ENCODE measurements at places on chromosomes 7 and 10. TPM values are rescaled to one million over a fixed set of nuclear protein-coding genes. Genes with fewer than 3 reads are reported as not detected.

PLEKHS1 gene
- not detected for total RNA-seq

DNA sequence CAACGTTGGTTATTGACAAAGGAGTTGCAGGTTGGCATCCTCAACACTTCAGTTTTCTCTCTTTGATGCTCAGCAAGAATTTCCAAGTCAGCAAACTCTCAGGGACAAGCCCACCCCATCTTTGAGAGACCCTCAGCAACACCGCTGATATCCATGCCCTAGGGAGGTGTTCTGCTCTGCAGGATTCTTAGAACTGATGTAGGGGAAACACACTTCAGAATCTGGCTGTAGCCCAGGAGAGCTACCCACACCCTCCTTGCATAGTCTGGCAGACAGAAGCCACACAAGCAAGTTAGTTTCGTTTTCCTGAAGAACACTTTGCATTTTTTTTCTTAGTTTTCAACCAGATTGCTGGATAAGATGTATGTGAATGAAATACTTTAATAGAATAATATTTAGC, 822 bp downstream of the SAMD9L start:
- H3K27me3 ChIP-seq: no peaks in the 10 kb centered on the region
- peak overlapping the region; percentile 63 for H3K27ac ChIP-seq
- peak overlapping the region; percentile 44 for H3K4me3 ChIP-seq
- peak; percentile 16 for DNase-seq
- H3K36me3 ChIP-seq: no peaks in the 10 kb centered on the region
- H3K4me1 ChIP-seq: no peaks in the 10 kb centered on the region

- no peaks in the 10 kb centered on the region for H3K36me3 ChIP-seq
- H3K4me1 ChIP-seq: no peaks in the 10 kb centered on the region
- no peaks in the 10 kb centered on the region for H3K27me3 ChIP-seq
- no peak overlapping the region for H3K4me3 ChIP-seq
- no peak overlapping the region for H3K27ac ChIP-seq
These were observed 10.2 kb upstream of the ST8SIA6 start for GRCh38 chr10:17464545-17464944.

CYP3A5 gene
- total RNA-seq: not detected

DNA sequence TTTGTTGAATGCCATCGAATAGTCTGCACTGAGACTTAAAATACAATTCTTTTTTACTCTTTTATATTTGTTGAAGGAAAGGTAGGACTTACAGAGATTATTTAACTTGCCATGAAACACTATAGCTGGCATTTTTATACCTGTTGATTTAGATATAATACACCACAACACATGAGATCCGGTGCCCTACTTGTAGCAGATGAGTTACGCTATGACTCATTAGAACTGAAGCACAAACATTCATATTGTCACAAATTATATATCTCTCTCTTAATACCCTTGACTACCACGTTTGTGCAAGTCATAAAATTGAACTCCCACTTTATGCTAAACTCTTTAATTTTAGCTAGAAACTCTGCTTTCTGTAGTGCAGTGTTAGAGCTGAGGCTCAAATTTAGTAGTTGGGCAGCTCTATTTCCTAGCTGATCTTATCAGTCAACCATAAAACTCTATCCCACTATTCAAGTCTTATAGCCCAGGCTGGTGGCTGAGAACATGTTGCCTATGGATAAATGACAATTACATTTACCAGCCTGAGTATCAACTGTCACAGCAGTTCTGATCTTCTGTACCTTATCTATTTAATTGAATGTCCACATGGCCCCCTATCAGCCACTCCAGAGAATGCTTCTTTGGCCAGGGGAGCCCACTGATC, 137.4 kb upstream of the SEMA3D start:
- no peaks in the 10 kb centered on the region for H3K4me1 ChIP-seq
- H3K27ac ChIP-seq: no peak overlapping the region
- no peak overlapping the region for H3K4me3 ChIP-seq
- no peak for DNase-seq
- H3K36me3 ChIP-seq: no peaks in the 10 kb centered on the region

DNA sequence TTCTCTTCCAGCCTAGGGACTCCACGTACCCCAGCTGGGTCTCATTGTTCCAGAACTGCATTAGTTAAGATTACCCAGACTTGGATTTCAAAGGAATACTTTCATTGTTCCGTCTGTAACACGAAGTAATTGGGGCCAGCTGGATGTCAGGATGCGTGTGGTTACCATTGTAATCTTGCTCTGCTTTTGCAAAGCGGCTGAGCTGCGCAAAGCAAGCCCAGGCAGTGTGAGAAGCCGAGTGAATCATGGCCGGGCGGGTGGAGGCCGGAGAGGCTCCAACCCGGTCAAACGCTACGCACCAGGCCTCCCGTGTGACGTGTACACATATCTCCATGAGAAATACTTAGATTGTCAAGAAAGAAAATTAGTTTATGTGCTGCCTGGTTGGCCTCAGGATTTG, 21.0 kb downstream of the LRRC17 start:
- peak; percentile 82 for DNase-seq
- no peaks in the 10 kb centered on the region for H3K36me3 ChIP-seq
- H3K4me3 ChIP-seq: no peak overlapping the region
- peak overlapping the region; percentile 74 for H3K27ac ChIP-seq

DNA sequence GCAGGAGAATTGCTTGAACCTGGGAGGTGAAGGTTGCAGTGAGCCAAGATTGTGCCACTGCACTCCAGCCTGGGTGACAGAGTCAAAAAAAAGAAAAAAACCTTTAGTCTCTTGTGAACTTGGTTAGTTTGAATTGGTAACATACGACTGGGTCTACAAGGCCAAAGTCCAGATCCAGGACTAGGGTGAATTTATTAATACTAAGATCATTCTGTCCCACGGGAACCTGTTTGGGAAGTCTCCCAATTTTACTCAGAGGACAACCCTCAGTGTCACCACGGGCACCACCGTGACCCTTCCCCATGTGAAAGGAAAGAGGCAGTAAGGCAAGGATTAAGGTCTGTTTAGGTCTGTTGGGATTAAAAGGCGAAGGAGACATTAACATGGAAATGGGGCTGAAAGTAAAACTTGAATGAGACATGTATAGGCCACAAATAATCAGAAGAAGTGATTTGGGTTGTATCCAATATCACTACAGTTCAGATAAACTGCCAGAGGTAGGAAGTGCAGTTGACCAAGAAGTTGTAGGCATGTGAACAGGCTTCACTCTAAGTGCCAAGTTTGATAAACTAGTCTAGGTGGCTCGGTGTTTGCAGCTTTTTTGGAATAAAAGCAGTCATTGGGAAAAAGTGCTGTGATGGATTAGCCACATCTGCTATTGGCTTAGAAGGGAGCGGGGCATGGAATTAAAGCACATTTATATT, 30.7 kb downstream of the MYOF start:
- no peak for DNase-seq
- H3K4me3 ChIP-seq: no peak overlapping the region
- no peak overlapping the region for H3K27ac ChIP-seq
- no peaks in the 10 kb centered on the region for H3K4me1 ChIP-seq

GRCh38 chr10:112288486-112288885, 5.3 kb downstream of the TECTB start:
- H3K4me1 ChIP-seq: no peaks in the 10 kb centered on the region
- H3K4me3 ChIP-seq: no peak overlapping the region
- no peaks in the 10 kb centered on the region for H3K27me3 ChIP-seq
- H3K27ac ChIP-seq: no peak overlapping the region
- H3K36me3 ChIP-seq: no peaks in the 10 kb centered on the region

DNA sequence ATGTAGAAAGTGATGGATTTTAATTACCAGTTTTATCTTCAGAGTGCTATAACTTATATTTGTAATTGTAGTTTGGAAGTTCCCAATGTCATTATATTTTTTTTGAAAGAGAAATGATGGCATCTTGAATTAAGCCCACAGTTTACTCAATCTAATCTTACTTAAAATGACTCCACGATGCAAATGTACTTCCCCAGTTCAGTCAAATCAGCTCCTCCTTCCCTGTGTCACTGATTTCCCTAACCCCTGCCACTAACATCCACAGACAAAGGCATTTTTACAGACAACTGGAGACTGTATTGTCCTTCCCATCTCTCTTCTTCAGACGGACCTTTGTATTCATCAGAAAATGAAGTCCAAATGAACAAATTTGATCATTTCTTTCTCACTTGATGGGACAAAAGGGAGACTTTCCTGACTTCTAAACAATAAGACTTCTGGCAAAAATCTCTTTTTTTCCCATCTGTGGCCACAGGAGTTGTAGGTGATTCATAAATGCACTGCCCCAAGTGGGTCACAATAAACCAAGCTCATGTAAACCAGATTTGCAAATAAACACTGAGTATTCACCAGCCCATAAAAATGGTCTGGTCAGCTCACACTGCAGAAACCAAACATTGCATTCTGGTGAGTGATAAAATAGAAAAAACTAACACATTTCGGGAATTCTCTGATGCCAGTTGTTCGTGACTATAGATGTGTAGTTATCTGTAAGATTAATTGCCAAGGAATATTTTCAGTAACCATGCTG, 162.9 kb downstream of the FANK1 start:
- no peaks in the 10 kb centered on the region for H3K4me1 ChIP-seq
- no peaks in the 10 kb centered on the region for H3K27me3 ChIP-seq
- DNase-seq: no peak
- H3K36me3 ChIP-seq: no peaks in the 10 kb centered on the region

LRIT1 gene
- not detected for total RNA-seq

CYP3A4 gene
- total RNA-seq: 0.18 TPM

NRCAM gene
- total RNA-seq: 30.3 TPM

GRCh38 chr7:129307592-129307991, 82.8 kb downstream of the AHCYL2 start:
- H3K4me1 ChIP-seq: no peaks in the 10 kb centered on the region
- no peak overlapping the region for H3K27ac ChIP-seq
- H3K36me3 ChIP-seq: no peaks in the 10 kb centered on the region
- H3K27me3 ChIP-seq: no peaks in the 10 kb centered on the region
- DNase-seq: no peak
- no peak overlapping the region for H3K4me3 ChIP-seq

DNA sequence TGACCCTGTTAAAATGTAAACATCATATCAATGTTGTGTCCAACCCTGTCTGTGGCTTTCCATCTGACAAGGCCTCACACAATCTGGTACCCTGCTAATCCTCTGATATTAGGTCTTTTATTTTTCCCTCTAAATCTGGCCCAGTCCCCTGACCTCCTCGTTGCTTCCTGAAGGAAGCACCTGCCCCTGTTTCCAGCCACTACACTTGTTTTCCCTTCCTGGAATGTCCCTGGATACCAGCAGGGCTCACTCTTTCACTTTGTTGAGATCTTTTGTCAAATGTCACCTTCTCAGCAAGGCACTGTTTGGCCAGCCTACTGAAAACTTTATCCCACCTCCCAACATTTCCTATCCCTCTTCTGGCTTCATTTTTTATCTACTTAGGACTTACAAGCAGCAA, 2.1 kb downstream of the SAMD9L start:
- no peaks in the 10 kb centered on the region for H3K36me3 ChIP-seq
- no peak for DNase-seq
- no peaks in the 10 kb centered on the region for H3K27me3 ChIP-seq
- H3K27ac ChIP-seq: no peak overlapping the region
- H3K4me3 ChIP-seq: no peak overlapping the region

DNA sequence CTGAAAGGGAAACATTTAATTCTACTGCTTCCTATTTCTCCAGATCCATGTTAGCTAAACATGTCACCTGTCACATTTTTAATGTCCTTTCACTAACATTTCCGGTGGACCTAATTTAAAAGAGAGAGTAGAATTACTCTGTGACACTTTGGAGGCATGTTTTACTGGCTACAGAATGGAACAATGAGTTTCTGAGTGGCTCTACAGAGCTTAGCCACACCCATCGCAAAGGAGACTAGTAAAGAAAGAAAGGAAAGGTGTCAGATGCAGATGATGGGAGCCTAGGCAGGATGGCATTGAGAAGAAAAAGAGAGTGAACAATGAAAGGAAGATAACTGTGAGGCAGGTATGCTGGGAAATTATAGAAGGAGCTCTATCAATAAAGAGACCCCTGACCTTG, 35.9 kb downstream of the NDUFB2 start:
- no peak overlapping the region for H3K27ac ChIP-seq
- no peak for DNase-seq
- H3K36me3 ChIP-seq: no peaks in the 10 kb centered on the region
- no peak overlapping the region for H3K4me3 ChIP-seq

LIPF gene
- total RNA-seq: not detected

- H3K4me3 ChIP-seq: peak within 1 kb of the TSS; percentile 59
- no peak for DNase-seq
- H3K27me3 ChIP-seq: no peaks in the 10 kb centered on the region
- no peaks in the 10 kb centered on the region for H3K4me1 ChIP-seq
- H3K27ac ChIP-seq: peak within 1 kb of the TSS; percentile 85
These were observed at the start of gene DENND11 for GRCh38 chr7:141702047-141702567. Gene DENND11, minus strand, starts transcription at chr7:141702166. Its CDS starts 13 bp downstream, at chr7:141702153.

OR2A1 gene
- total RNA-seq: 3.8 TPM

CYP3A7 gene
- not detected for total RNA-seq

- H3K27ac ChIP-seq: no peak overlapping the region
- no peak overlapping the region for H3K4me3 ChIP-seq
These were observed 54.6 kb downstream of the AGMO start for GRCh38 chr7:15507171-15507570.

DNA sequence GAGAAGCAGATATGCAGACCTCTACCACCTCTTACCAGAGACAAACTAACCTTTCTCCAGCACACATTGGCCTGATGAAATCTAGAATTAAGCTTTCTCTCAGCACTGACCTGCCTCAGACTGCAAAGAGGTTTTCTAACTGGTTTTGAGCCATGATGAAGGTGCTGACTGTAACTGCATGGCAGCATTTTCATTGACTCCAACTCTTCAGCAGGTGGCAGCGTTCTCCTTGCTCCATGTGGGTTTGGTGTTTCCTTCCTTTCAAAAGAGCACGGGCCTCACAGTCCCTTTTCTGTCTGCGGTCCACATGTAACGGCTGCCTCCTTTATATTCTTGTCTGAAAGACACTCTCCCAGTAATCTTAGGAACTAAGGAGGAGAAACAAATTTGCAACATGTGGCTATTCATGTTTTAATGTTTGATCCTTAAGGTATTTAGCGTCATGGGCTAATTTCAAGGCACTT, 12.6 kb downstream of the KLLN start:
- H3K4me1 ChIP-seq: no peaks in the 10 kb centered on the region
- peak; percentile 61 for DNase-seq
- no peaks in the 10 kb centered on the region for H3K27me3 ChIP-seq
- no peak overlapping the region for H3K4me3 ChIP-seq
- H3K36me3 ChIP-seq: no peaks in the 10 kb centered on the region
- H3K27ac ChIP-seq: peak overlapping the region; percentile 48

EPHB6 gene
- total RNA-seq: 21.2 TPM

DNA sequence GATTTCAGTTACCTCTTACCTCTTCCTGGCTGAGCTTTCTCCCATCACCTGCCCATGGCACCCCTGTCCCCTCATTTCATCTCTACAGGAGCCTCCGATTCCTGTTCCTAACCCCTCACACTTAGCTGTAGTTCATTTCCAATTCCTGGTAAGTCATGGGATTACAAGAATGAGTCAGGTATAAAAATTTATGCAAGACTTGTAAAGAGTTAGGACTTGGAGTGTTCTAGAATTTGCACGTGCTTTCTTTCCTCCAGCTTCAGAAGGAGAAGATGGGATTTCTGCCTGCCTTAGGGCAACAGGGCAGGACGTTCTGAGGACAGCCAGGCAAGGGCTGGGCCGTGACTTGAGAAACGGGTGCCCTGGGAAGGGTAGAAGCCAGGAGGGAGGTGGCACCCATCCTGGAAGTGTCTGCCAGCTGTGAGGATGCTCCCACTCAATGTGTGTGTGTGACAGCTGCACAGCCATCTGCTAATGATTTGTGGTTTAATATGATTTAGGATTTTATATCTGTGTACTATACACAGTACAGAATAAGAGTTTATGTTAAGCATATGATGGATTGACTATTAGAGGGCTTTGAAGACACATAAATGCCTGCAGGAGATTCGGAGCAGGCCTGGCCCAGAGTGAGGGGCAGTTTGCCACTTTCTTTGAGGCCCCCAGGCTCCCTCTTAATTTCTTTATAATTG, 81.5 kb upstream of the VIPR2 start:
- no peak for DNase-seq
- no peaks in the 10 kb centered on the region for H3K4me1 ChIP-seq
- no peaks in the 10 kb centered on the region for H3K36me3 ChIP-seq
- H3K27ac ChIP-seq: no peak overlapping the region
- no peak overlapping the region for H3K4me3 ChIP-seq

Data from uterus (tissue), 4 donors.